ENCODE measurements at places on chromosomes 12 and 14.

- DNase-seq = no peak
Measured at GRCh38 chr12:68159681-68160304, at the start of gene IFNG. TSS of gene IFNG (minus strand) at chr12:68159740. CDS start at chr12:68159615, 125 bp downstream.

- no peak for DNase-seq
Measured at GRCh38 chr12:99824900-99825542, 159.7 kb downstream of the ANKS1B start.

DNA sequence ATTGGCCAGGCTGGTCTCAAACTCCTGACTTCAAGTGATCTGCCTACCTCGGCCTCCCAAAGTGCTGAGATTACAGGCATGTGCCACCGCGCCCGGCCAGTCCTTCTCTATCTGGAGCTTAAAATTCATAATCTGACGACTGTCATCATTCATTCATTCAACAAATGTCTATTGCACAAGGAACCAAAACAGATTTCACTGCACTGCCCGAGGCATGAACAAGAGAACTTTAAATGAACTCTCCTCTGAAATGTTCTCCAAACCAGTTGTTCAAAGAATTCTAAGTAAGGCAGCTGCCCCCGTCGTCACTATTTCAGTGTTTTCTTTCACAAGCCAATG, 44.8 kb upstream of the METAP2 start:
- no peak for DNase-seq

GRCh38 chr12:12599750-12600643, 11.7 kb upstream of the CREBL2 start:
- DNase-seq = no peak

- DNase-seq = no peak
Measured at GRCh38 chr14:68534276-68534675, 258.6 kb downstream of the ZFP36L1 start.

DNA sequence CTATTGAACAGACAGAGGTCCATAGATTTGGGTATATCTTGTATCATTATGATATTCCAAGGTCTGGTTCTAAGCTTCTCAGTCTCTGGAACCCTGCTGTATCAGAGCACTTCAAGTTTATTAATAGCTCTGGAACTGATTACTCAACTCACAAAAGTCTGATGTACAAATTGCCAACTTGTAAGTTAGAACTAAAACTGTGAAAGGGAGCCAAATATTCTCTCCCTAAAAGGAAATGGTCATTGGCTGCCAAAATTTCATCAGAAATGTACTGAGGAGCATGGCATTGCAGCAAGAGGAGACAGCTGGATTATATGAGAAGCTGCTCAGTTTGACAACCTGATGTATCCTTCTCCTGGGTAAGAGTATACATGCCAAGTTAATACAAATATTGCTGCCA, 828.8 kb upstream of the SEL1L start:
- DNase-seq = no peak

DNA sequence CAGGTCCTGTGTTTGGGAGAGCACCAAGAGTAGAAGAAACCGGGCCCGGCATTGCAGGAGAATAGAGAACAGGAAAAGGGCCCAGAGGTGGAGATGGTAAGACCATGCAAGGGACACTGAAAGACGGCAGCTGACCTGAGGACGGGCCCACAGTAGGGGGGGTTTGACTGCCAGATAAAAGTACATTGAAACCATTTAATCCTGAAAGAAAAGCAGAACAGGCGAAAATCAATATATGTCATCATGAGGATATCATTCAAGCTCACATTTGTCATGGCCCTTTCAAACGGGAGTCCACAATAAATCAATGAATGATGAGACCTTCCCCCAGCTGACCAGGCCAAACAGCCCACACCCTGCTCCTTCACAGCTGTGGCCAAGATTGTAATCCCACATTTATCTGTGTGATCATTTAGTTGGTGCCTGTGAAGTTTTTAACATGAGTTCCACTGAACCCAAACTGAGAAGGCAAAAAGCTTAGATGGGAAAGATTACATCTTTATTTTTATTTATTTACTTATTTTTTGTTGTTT, 39.5 kb downstream of the E2F7 start:
- DNase-seq = no peak

DNA sequence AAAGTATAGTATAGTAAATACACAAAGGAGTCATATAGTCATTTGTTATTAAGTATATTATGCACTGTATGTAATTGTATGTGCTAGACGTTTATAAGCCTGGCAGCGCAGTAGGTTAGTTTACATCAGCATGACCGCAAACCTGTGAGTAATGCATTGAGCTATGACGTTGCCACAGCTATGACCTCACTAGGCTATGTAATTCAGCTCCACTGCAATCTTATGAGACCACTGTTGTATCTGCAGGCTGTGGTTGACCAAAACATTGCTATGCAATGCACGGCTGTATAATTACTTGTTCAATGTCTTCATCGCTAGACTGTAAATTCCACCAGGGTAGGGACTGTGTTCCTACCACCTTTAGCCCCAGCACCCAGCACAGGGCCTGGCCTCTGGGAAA, 53.2 kb upstream of the VASH1 start:
- DNase-seq = no peak

- no peak for DNase-seq
Measured at GRCh38 chr12:25894759-25895158, 63.7 kb upstream of the RASSF8 start.

- no peak for DNase-seq
Measured at GRCh38 chr12:68065687-68066086, 76.4 kb downstream of the IFNG-AS1 start.

DNA sequence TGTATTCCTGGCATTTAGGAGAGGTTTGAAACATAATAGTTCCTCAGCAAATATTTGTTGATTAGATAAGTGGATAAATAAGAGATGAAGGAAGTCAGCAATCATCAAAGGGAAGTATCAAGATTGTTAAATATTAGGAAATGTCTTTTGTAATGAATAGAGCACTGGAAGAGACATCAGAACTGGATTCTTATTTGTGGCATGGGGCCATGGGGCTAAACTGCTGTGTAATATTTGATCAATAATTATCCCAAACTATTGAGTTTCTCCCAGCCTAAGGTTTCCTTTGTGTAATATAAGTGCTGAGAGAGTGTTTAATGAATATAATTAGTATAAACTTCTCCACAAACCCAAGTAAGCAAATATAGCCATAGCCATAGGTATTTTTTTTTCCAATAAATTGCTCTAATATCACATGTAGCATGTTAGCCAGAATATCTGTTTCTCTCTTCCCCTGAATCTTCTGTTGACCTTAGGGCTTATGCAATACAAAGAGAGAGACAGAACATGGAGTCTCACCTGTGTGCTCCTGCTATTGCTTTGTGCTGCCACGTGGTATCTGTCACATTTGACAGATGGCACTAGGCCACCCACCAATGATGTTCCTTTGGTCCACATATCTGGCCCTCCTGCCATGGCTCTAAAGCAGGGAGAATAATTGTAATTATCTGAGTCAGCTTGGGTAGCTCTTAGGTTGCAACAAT, 658.7 kb downstream of the SOX5 start:
- no peak for DNase-seq

- no peak for DNase-seq
Measured at GRCh38 chr14:55446127-55446736, 5.8 kb upstream of the TBPL2 start.

GRCh38 chr12:14450479-14450878, 85.0 kb downstream of the ATF7IP start:
- DNase-seq = no peak

DNA sequence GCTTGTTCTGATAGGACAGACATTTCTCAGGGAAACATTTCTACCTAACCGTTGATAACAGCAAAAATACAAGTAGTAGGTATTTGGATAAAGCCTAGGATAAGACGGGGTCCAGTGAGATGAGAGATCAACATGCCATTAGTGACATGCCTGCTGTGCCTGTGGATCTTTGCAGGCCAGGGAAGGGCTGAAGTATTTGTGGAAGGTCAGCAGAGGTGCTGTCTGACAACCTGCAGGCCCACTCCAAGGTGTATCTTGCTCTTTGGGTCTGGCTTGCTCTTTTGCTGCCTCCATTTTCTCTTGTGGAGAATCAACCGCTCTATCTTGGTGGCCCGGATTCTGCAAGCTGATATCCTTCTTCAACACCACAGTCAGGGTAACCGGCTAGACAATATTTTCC, 46.7 kb downstream of the MSRB3 start:
- DNase-seq = no peak

DNA sequence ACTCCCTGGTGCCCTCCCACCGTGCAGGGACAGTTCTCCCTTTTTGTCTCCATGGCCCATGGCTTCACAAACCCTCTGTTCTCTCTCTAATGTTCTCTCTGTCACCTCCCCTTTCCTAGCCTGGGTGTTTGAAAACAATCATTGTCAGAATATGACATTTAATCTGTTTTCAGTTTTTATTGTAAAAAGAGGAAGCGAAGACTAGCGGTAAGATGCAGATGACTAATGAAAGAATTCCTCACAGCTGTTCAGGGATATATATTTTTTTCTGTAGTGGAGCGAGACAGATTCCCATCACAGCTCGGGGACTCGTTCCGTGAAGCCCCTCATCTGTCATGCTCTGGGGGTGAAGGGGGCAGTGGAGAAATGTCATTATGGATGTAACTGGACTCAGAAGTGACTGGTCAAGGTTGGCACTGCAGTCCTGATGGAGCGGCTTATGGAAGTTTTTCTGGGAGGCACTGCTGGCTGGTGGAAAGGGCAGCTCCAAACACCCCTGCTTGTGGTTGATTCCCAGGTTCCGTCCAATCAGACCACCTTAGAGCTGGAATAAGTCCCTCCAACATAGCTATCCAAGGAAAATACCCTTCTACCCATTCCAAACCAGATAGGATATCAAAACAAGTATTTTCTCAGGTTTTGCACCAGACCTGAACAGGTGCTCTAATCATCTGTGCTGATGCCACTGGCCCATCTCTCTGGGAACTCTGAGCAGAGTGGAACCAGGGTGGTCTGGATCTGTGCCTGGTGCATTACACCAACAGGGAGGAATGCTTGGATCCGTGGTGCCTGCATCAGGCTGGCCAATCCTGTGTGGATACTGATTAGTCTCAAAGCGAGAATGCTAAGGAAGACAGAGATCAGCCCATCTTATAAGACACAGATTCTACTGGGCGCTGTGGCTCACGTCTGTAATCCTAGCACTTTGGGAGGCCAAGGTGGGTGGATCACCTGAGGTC, 84.7 kb downstream of the GPATCH2L start:
- DNase-seq = no peak

DNA sequence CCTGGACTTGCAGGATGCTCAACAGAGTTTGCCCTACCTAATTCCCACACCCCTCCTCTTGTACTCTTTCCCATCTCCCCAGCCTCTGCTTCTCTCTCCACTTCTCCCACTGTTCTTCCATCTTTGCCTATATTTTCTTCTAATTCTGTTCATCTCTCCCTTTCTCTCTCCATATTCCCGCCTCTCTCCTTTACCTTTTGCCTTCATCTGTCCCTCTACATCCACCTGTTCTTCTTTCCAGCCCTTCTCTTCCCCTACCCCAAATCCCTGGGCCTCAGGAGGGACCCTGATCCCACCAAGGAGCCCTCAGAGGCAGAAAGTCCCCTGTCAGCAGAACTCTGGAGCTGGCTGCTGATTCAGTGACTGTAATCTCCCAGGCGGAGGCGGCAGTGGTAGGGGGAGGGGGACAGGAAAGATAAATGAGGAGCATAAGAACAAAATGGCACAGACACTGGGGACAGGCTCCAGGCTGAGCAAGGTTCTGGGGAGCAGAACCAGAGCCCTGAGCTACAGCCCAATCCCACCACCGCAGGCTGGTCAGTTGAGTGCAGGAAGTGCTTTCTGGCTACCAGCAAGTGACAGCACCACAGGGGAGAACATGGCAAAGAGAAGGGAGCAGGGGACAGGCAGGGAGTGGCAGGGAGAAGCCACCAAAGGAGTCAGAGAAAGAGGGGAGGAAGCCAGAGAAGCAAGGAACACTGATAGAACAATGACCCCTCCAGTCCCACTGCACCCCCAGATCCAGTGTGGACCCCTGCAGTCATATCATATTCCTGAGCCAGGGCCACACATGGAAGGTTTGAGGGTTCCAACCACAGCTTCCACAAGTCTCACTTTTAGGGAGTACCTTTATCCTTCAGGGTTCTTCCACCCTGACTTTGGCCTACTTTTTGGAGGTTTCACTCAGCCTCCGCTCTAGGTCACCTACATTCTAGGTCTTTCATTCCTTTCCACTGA, 27.0 kb downstream of the SMUG1 start:
- no peak for DNase-seq

GRCh38 chr12:55847033-55847432, 4.3 kb upstream of the MMP19 start:
- DNase-seq = no peak
